ENCODE measurements at places on chromosomes 7 and 10.

GRCh38 chr7:103127006-103127405 is 21.9 kb downstream of the NAPEPLD start:
- DNase-seq = no peak

GRCh38 chr7:81990395-81990794 is 220.5 kb upstream of the HGF start:
- DNase-seq = no peak

DNA sequence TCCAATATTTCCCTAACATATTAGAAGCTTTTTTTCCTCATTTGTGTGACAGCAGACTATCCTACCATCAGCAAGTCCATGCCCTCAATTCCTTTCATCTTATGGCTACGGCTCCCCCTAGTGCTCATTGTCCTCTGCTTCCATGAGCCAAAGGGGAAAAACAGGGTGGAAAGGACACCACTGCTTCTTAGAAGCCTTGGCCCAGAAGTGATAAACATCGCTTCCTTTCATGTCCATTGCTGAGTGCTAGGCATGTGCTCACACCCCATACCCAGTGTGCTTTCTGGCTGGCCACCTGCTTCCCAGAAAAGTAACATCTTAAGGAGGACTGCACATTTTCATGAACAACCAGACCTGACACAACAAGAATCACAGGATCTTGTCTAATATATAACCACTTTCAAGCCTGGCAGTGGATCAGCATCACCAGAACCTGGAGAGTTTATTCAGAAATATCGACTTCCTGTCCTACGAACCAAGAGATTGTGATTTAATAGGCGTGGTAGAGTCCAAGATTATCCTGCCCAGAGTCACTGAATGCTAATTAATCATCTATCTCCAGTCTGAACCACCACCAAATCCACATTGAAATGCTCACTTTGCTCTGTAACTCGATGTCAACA is 650.5 kb upstream of the SORCS1 start:
- no peak for DNase-seq

- DNase-seq = no peak
Observed at GRCh38 chr10:18254086-18254485, 113.9 kb downstream of the CACNB2 start.

DNA sequence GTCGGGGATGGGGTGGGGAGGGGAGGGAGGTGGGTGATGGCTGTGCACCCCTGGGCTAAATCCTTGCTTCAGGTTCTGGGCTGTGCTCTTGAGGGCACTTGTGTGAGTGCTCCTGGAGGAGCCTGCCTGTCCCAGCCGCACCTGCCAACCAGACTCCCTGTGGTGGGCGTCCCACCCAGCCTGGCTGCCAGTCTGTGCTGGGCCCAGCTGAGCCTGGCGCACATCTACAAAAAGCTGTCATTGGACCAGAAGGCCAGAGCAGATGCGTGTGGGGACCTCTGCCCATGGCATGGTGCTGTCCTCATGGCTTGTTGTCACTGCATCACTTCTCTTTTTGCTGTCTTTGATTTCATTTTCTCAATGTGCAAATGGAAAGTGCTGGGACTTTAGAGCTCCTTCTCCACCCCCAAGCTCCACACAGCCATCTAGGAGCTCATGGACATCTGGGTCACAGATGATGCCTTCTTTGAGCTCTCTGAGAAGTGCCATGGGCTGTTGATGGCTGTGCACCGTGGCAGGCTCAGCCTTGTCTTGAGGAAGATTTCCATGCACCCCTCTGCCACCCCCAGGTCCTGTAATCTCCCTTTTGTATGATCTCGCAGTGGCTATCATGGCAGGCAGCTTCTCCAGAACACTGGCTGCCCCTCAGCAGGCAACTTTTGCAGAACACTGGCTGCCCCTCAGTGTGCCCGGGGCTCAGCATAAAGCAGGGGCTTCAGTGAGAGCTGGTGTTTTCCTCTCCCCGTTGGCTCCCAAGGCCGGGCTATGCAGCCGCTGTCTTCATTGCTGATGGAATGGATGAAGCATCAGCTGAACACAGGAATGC is 83.9 kb downstream of the ADCY1 start:
- no peak for DNase-seq

- DNase-seq = no peak
Observed at GRCh38 chr10:132355297-132355696, 23.3 kb downstream of the LRRC27 start.

GRCh38 chr7:103391976-103392375 is 44.5 kb downstream of the PSMC2 start:
- no peak for DNase-seq

DNA sequence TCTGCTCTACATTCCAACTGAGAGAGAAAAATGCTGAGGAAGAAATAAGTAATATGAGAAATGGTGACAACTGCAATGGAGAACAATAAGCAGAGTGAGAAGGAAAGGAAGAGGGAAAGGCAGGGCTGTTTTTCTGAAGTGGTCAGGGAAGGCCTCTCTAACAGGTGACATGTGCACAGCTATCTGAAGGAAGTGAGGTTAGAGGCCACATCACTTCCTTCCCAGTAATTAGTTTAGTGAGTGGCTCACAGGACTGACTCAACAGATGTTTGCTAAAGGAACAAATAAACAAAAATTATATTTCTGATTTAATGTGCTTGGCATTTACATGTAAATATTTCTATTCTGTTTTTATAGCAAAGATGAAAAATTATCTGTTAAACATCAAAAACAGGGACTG is 77.9 kb downstream of the ARHGAP21 start:
- DNase-seq = no peak

- no peak for DNase-seq
Observed at GRCh38 chr10:24826009-24826408, 102.3 kb upstream of the ARHGAP21 start.
